Peyer's patch (tissue), 4 donors: ENCODE measurements at places on chromosomes 5 and 9. TPM values are rescaled to one million over a fixed set of nuclear protein-coding genes. Genes with fewer than 3 reads are reported as not detected.

FAM169A gene
- total RNA-seq: 3.5 TPM

TSC1 gene
- total RNA-seq: 89.7 TPM

PFN3 gene
- total RNA-seq: not detected

- DNase-seq: no peak
- no peaks in the 10 kb centered on the region for H3K4me1 ChIP-seq
- H3K36me3 ChIP-seq: no peaks in the 10 kb centered on the region
- H3K27ac ChIP-seq: no peak overlapping the region
- no peaks in the 10 kb centered on the region for H3K27me3 ChIP-seq
- H3K4me3 ChIP-seq: no peak overlapping the region
Observed at GRCh38 chr5:38431242-38431853, 125.1 kb downstream of the LIFR start.

DNA sequence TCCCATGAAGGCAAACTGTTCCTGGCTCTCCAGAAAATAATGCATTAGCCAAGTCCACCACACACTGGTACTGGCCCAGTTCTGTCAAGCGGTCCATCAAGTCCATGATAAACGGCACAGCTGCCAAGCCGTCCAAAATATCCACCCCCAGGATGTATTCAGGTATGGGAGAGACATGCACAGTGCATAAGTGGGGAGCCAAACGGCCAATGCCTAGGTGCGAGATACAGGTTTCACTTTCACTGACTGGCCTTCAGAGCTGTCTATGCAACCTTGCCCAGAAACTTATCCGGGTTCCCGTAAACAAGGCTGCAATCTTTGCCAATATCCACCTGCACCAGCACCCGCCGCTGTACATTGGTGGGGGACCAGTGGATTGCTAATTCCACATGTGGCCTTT lies 795.8 kb downstream of the EFNA5 start:
- DNase-seq: no peak
- no peak overlapping the region for H3K27ac ChIP-seq
- H3K4me1 ChIP-seq: no peaks in the 10 kb centered on the region
- no peaks in the 10 kb centered on the region for H3K36me3 ChIP-seq

GRCh38 chr5:167853421-167853820 lies 438.0 kb upstream of the WWC1 start:
- H3K4me3 ChIP-seq: no peak overlapping the region
- no peak for DNase-seq
- no peak overlapping the region for H3K27ac ChIP-seq
- no peaks in the 10 kb centered on the region for H3K27me3 ChIP-seq

DNA sequence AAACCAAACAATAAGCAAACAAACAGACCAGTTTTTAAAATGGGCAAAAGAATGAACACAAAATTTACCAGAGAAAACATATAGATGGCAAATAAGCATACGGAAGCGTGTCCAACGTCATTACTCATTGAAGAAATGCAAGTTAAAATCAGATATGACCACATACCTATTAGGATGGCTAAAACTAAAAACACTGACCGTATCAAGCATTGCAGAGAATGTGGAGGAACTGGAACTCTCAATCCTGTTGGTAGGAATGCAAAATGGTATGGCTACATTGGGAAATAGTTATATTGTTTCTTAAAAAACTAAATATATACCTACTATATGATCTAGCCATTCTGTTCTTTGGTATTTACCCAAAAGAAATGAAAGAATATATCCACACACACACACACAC lies 129.4 kb upstream of the ACO1 start:
- no peaks in the 10 kb centered on the region for H3K4me1 ChIP-seq
- DNase-seq: no peak
- H3K36me3 ChIP-seq: no peaks in the 10 kb centered on the region
- H3K27ac ChIP-seq: no peak overlapping the region
- H3K27me3 ChIP-seq: no peaks in the 10 kb centered on the region

DNA sequence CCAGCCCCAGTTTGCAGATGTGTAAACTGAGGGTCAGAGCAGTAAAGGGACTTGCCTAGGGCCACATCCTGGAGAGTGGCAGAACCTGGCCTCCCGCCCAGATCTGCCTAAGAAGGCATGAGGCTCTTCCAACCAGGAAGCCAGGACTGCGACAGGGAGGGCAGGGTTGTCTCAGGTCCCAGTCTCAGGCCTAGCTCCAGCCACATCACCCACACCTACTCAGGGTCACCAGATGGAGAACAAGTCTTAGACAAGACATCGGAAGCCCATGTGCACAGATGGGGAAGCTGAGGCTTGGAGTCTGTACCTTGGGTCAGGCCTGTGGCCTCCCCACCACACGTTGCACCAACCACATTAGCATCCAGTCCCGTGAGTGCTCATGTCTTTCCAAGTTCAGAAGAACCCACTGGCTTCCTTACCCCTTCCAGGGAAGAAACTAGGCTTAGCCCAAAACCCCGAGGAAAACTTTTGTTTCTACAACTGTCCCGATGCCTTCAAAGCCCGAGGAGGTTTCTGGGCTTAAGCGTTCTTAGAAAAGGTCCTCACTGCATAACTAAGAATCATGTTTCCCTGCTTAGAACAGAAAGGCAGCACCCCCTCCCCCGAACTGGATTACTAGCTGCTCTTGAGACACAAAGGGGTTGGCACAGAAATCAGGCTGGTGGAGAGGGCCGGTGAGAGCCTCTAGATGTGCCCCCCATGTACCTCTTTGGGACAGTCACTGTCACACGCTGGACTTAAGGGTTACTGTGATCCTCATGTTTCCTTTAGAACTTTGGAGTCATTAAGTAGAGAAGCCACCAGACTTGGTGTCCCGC lies 2.2 kb downstream of the FAM78A start:
- peak overlapping the region; percentile 79 for H3K4me3 ChIP-seq
- no peaks in the 10 kb centered on the region for H3K36me3 ChIP-seq
- peaks cover 16% of the 10 kb centered on the region for H3K4me1 ChIP-seq
- H3K27me3 ChIP-seq: no peaks in the 10 kb centered on the region

DNA sequence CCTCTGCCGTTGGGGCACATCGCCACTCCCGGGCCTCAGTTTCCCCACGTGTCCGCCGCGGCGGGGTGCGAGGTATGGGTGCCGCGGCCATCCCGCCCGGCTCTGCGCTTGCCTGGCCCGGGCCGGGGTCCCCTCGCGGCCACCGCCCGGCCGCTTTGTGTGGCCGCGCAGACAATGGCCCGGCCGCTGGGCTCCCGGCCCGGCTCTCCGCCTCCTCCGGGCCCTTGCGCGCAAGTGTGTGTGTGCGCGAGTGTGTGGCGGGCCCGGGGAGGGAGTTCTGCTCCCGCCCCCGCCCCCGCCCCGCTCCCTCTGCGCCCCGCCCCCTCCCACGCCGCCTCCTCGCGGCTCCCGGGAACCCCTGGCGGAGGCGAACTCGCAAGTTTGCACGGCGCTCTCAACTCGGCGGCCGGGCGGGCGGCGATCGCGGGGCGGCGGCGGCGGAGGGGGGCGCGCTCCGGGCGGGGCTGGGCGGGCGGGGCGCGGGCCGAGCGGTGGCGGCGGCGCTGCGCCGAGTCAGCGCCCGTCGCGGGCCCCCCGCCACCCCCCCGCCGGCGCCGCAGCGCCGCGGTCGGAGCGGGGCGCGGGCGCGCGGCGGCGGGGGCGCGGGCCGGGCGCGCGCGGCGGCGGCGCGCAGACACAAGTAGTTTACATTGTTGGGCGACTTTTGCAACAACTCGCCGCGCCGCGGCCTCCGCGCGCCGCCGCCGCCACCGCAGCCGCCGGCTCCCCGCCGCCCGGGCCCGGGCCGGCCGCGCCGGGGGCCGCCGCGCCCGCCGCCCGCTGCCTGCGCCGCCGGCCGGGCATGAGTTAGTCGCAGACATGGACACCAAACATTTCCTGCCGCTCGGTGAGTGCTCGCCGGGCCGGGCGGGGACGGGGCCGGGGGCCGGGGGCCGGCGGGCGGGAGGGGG lies at the start of gene RXRA:
RXRA (plus strand) TSS at position 643 of the 911 bp plus-strand sequence; CDS start at position 820, 177 bp downstream.
- H3K4me3 ChIP-seq: peak within 1 kb of the TSS; percentile 83
- no peaks in the 10 kb centered on the region for H3K27me3 ChIP-seq
- DNase-seq: peak; percentile 92
- H3K36me3 ChIP-seq: no peaks in the 10 kb centered on the region
- H3K27ac ChIP-seq: peak within 1 kb of the TSS; percentile 90
- H3K4me1 ChIP-seq: peaks cover 7% of the 10 kb centered on the region

LIX1 gene
- not detected for total RNA-seq

NR2F1 gene
- 7.4 TPM for total RNA-seq

GRCh38 chr5:156942064-156942463 lies 21.0 kb downstream of the TIMD4 start:
- H3K4me1 ChIP-seq: no peaks in the 10 kb centered on the region
- H3K27me3 ChIP-seq: no peaks in the 10 kb centered on the region
- H3K27ac ChIP-seq: no peak overlapping the region

DNA sequence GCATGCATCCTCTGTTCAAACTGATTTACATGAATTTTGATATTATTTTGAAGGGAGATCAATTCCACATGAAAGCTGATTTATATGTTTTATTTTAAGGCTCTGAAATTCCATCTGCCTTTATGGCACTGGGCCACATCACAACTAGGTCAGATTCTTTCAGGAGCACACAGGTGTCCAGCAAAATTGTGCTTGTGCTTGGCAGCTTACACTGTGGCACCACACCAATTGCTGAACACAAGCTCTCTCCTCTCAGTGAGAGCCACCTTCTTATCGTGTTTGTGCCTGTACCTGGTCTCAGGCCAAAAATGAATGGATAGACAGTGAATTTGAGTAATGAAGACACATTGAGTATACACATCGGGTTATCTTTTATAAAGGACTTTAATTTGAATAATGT lies 200.4 kb downstream of the CDH10 start:
- no peak overlapping the region for H3K4me3 ChIP-seq
- H3K27ac ChIP-seq: no peak overlapping the region
- no peaks in the 10 kb centered on the region for H3K4me1 ChIP-seq
- H3K27me3 ChIP-seq: no peaks in the 10 kb centered on the region

DNA sequence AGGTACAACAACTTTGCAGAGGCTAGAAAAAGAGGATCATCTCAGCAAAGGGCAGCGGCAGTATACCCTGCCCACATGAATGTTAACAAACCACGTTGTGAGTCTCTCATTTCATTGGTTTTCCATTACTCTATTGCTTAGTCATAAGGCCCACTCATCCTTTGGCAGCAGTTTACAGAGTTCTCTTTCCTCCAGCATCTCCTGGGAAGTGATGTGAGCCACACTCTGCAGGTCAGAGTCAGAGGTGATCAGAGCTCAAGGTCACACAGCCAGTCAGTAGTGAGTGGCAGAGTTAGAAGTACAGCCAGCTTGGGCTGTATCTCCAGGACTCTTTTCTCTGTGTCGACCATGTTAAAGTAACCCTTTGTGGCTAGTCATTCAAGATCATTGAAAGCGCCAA lies 599.6 kb upstream of the GRAMD2B start:
- H3K27ac ChIP-seq: no peak overlapping the region
- DNase-seq: no peak
- H3K36me3 ChIP-seq: no peaks in the 10 kb centered on the region
- H3K4me3 ChIP-seq: no peak overlapping the region

DNA sequence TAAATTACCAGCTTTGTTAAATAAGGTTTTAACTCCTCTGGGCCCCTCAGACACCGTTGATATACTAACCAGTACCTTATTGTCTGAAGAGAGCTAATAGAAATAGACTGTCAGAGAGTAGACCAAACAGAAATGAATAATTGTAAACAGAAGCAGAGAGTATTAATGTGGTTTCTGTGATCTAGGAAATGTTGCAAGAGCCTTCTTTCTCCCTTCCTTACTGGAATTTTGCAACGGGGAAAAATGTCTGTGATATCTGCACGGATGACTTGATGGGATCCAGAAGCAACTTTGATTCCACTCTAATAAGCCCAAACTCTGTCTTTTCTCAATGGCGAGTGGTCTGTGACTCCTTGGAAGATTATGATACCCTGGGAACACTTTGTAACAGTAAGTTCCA lies 5.1 kb downstream of the TYRP1 start:
- H3K36me3 ChIP-seq: no peaks in the 10 kb centered on the region
- H3K27me3 ChIP-seq: no peaks in the 10 kb centered on the region
- no peak for DNase-seq
- no peak overlapping the region for H3K4me3 ChIP-seq
- H3K4me1 ChIP-seq: no peaks in the 10 kb centered on the region
- no peak overlapping the region for H3K27ac ChIP-seq

GRCh38 chr5:10828241-10828640 lies 67.2 kb upstream of the DAP start:
- H3K4me1 ChIP-seq: no peaks in the 10 kb centered on the region
- DNase-seq: no peak
- H3K4me3 ChIP-seq: no peak overlapping the region
- H3K36me3 ChIP-seq: no peaks in the 10 kb centered on the region
- no peak overlapping the region for H3K27ac ChIP-seq

GRCh38 chr9:21585756-21586752 lies 103.9 kb upstream of the IFNE start:
- H3K36me3 ChIP-seq: no peaks in the 10 kb centered on the region
- no peak overlapping the region for H3K4me3 ChIP-seq
- no peak overlapping the region for H3K27ac ChIP-seq
- no peaks in the 10 kb centered on the region for H3K27me3 ChIP-seq

- H3K36me3 ChIP-seq: no peaks in the 10 kb centered on the region
- no peak overlapping the region for H3K4me3 ChIP-seq
- no peaks in the 10 kb centered on the region for H3K27me3 ChIP-seq
- no peak overlapping the region for H3K27ac ChIP-seq
Observed at GRCh38 chr5:127909066-127909465, 174.5 kb upstream of the SLC12A2 start.

- no peaks in the 10 kb centered on the region for H3K4me1 ChIP-seq
- DNase-seq: no peak
- H3K4me3 ChIP-seq: no peak overlapping the region
- H3K27me3 ChIP-seq: no peaks in the 10 kb centered on the region
- no peaks in the 10 kb centered on the region for H3K36me3 ChIP-seq
- H3K27ac ChIP-seq: no peak overlapping the region
Observed at GRCh38 chr9:78919701-78920100, 622.8 kb downstream of the PSAT1 start.

IFNA13 gene
- not detected for total RNA-seq

GRCh38 chr5:175059687-175060211 lies 335.4 kb downstream of the MSX2 start:
- DNase-seq: no peak
- H3K4me3 ChIP-seq: peak overlapping the region; percentile 21

- H3K4me3 ChIP-seq: no peak overlapping the region
- no peaks in the 10 kb centered on the region for H3K27me3 ChIP-seq
Observed at GRCh38 chr5:40413743-40414142, 266.0 kb upstream of the PTGER4 start.

DNA sequence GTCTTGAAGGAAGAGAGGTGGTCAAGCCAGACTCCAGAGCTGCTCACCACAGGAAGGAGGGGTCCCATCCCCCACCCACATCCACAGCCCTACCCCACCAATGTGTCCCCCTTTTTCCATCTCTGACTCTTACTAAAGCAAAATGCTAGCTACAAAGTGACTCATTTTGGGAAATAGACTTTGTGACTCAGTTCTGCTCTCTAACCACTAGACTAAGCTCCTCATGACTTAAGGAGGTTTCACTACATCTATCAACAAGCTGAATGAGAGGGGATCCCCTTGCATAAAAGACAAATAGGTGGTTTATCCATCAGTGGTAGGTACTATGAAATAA lies 35.1 kb upstream of the ADRB2 start:
- H3K27ac ChIP-seq: no peak overlapping the region
- no peak overlapping the region for H3K4me3 ChIP-seq
- no peaks in the 10 kb centered on the region for H3K27me3 ChIP-seq
- H3K4me1 ChIP-seq: no peaks in the 10 kb centered on the region
- no peak for DNase-seq

GRCh38 chr5:36055984-36056383 lies 10.7 kb downstream of the UGT3A2 start:
- no peaks in the 10 kb centered on the region for H3K27me3 ChIP-seq
- no peak overlapping the region for H3K4me3 ChIP-seq
- no peaks in the 10 kb centered on the region for H3K36me3 ChIP-seq
- no peak for DNase-seq
- H3K4me1 ChIP-seq: no peaks in the 10 kb centered on the region

LECT2 gene
- total RNA-seq: not detected

PCDHAC2 gene
- 0.19 TPM for total RNA-seq
